Breast epithelium (tissue), 4 donors: ENCODE measurements at places on chromosomes 4 and X. TPM values are rescaled to one million over a fixed set of nuclear protein-coding genes. Genes with fewer than 3 reads are reported as not detected.

VAMP7 gene
- 41.6 TPM for total RNA-seq

MAOA gene
- 128 TPM for total RNA-seq

FAM47A gene
- not detected for total RNA-seq

APBB2 gene
- 192 TPM for total RNA-seq

ZNF595 gene
- 53.6 TPM for total RNA-seq
